NCI-H1930 (cell line): ENCODE measurements at places on chromosomes 13 and 19.

DNA sequence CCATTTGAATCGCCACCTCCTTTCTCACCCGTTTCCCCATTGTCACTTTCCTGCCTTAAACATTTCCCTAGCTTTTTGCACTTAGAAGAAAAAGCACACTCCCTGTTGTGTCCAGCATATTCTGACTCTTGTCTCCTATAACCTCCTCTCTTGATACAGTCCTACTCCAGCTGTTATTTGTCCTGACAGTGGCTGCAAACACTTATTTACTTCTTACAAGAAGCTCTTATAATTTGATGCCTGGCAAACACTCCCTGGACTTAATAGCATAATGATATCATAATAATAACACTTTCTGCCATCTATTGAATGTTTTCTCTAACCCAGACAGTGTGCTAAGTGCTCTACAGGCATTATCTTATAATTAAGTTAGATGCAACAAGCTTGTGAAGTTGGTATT lies 76.6 kb downstream of the DGKH start:
- peak; percentile 60 for DNase-seq

DNA sequence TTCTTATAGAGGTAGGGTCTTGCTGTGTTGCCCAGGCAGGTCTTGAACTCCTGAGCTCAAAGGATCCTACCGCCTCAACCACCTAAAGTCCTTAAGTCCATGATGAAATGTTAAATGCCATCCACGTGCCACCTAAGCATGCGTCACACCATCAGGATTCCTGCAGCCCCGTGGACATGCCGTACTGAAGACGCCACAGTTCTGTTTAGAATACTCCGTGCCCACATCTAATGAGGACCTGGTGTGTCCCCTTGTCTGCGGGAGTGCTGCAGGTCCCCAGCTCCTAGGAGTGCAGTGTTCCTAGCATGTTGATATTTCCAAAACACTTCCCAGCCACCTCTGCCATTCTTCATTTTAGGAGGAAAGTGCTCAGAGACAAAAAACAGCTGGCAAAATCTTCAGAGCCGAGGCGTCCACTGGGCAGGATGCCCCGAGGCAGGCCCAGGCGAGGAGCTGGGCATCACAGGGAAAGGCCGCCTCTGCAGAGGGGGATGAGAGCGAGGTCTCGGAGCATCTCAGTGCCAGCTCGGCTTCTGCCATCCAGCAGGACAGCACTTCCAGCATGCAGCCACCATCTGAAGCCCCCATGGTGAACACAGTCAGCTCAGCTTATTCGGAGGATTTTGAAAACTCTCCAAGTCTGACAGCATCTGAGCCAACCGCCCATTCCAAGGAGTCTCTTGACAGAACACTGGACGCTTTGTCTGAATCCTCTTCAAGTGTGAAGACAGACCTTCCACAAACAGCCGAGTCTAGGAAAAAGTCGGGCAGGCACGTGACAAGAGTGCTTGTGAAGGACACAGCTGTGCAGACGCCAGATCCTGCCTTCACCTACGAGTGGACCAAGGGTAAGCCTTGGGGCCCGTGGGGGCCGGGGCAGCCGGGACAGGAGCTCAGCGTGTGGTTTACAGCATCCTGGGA lies 13.2 kb downstream of the C19orf44 start:
- DNase-seq: no peak

GRCh38 chr19:19123386-19123785 lies 14.9 kb downstream of the TMEM161A start:
- no peak for DNase-seq

DNA sequence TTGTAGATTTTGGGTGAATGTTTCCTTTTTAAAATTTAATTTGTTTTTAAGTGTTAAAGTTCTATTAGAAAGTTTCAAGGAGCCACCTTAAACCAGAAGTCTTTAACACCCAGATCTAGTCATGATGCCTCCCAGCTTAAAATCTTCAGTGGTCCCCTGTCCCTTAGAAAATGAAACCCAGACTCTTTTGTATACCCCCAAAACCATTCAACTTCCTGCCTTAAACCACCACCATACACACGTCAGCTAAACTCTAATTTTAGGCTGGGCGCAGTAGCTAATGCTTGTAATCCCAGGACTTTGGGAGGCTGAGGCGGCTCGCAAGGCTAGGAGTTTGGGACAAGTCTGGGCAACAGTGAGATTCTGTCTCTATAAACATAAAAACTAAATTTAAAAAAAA lies 37.9 kb downstream of the N4BP2L1 start:
- no peak for DNase-seq

GRCh38 chr13:23817830-23818229 lies 71.4 kb downstream of the MIPEP start:
- no peak for DNase-seq

- peak; percentile 13 for DNase-seq
These were observed 38.0 kb upstream of the C13orf42 start for GRCh38 chr13:51148952-51149573.

DNA sequence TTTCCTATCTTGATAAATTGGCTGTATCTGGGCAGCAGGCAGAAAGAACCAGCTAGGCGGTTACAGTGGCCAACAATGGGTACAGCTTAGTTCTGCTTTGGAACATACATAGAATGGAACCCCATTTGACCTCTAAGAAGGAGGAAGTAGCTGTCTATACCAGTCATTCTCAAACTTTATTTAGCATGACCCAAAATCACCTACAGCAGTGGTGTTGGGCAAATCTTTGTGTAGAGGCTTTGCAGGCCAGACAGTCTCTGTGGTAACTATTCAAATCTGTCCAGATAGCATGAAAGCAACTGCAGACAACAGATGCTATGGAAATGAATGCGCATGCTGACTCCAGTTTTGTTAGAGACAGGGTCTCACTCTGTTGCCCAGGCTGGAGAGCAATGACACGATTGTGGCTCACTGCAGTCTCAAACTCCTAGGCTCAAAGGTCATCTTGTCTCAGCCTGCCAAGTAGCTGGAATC lies 12.0 kb upstream of the KCNC3 start:
- DNase-seq: no peak
